ENCODE measurements at places on chromosomes 1 and 21.

DNA sequence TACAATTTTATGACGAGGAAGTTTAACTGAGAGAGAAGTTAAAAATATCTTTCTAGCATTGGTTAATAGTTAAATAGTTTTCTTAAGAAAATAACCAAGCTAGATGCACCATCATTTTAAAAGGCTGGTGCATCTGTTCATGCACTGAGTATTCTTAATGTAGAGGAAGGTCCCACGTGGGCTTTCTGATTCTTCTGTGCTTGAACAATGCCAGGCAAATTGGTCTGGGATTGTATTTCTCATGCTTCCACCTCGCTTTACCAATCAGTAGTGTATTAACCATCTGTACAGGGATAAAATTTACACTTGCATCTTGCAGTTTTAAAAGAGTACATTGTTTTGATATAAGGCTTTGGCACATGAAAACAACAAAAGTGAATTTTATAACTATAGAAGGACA, 47.4 kb upstream of the MTF2 start:
- no peak for DNase-seq

- no peak for DNase-seq
Observed at GRCh38 chr1:175385316-175385715, 192.7 kb upstream of the KIAA0040 start.

DNA sequence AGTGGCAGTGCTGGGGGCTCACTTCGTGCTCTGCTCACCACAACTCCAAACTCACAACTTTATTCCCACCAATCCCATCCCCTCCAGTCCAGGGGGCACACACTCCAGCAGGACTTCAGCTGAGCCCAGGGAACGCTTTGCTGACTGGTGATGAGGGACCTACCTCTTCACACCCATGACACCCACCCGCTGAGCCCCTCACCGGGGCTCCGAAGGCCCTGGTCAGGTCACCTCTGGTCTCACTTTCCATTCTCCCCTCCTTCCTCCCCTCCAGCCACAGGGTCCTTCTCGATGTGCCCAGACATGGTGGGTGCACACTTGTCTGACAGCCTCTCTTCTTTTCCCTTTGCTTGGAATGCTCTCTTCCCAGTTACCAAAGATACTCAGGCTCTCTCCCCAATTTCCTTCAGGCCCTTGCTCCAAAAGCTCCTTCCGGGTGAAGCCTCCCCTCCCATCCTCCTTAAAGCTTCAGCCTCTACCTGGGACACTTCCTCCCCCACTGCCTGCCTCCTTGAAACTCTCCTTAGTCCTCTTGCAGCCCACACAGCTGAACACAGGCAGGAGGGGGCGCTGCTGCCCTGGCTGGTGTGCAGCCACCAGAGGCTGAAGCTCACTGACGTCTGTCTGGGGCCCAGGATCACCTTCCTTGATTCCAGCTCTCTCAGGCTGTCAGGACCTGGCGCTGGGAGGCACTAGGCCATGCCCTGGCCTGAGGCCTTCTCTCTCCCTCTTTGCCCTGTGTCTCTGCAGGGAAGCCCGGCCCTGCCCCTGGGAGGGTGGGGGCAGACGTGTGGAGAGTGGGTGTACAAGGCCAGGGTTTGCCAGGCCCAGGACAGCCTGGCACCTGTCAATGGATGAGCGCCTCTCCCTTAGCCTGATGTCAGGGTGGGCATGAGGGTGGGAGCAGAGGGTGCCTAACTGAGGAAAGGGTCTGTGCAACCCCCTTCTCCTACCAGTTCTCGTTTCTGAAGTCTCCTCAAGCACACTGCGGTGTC, 1.6 kb downstream of the KCNE1 start:
- DNase-seq, result peak; percentile 46

DNA sequence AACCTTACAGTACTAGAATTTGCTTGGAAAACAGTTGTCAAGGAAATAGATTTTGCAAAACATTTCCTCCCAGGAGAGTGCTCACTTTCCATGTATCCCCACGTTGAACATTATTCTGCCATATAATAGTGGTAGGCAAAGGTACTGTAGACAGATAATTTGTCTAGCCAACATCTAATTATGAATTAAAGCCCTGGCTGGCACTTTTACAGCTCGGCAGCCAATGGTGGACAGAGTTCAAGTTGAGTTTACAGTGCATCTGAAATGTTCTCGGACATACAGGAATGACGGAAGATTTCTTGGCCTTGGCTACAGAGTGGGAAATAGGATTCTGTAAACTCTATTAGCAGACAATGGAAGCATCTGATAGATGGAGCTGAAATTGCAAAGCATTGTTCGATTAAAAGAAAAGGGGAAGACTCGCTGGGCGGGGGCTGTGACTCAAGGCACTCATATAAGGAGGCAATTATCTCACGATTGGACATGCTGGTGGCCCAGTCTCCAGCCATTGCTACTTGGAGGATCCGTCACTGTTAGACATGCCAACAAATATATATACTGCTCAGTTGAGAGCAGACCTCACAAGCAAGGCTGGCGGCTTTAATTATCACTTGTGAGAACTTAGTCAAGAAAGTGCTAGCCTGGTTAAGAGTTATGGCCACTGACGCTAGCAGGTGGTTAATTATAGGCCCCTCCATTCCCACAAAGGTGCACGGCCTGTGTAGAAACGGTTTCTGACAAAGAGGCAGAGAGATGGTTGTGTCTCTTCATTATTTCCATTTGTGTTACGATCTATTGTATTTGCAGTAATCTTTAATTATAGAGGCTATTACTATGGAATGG, 48.0 kb downstream of the MAN1C1 start:
- DNase-seq, result no peak

DNA sequence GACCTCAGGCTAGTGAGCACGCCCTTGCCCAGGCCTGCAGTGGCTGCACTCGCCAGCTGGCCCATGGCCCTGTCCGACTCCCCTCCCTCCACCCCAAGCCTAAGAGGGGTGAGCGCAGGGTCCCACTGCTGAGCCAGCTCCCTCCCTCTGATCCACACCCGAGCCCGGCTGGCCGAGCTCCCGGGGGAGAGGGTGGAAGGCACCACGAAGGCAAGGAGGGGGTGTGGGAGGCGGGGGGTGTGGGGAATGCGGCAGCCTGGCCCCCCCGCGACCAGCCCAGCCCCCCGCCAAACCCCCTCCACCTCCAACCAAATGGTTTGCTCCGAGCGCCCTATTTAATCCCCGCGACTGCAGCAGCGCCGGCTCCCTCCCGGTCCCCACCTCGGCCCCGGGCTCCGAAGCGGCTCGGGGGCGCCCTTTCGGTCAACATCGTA, at the start of gene CADM3:
Gene CADM3 (plus strand): TSS at position 362 of the 434 bp plus-strand sequence. CDS start 151 bp downstream, outside the sequence.
- DNase-seq, result no peak

DNA sequence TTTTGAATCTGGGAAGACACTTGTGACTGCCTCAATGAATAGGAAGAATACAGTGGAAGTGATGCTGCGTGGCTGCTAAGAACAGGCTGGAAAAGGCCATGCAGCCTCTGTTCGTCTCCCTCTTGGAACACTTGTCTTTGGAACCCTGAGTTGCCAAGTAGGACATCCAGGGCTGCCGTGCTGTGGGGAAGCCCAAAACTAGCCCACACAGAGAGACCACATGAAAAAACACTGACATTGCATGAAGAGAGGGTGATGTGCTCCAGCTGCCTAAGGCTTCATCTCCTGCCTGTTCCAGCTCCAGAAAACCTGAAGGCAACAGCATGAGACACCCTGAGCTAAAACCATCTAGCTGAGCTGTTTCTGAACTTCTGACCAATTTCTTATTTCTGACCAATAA, 61.1 kb upstream of the GNG4 start:
- DNase-seq, result no peak

GRCh38 chr1:101507547-101507971, 270.7 kb downstream of the S1PR1 start:
- DNase-seq, result no peak

DNA sequence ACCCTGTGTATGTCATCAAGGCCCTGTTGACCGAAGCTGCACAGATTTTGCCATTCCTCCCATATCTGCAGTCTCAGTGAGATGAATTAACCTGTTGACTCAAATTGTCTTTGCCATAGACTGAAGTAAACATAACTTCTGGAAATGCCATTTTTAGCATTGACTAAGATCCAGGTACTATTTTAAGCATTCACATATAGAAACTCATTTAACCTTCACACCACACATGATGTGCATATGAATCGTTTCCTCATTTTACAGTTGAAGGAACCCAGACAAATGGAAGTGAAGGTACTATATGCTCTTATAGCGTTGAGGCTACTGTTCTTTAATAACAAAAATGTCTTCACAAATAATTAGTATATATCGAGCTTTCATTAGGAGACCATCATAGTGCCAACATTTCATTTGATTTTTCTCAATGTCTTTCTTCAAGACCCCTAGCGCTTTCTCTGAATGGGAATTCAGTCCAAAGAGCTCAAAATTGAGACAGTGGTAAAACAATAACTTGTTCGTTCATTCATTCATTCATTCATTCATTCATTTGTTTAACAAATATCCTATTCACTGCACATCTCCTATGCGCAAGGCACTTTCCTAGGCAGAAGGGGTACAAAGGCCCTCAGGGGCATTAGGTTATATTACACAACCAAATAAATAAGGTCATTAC, 444.7 kb downstream of the ADGRL2 start:
- no peak for DNase-seq

GRCh38 chr1:109185990-109186732, 27.6 kb upstream of the SARS1 start:
- DNase-seq, result no peak

GRCh38 chr1:11031624-11032262, 15.3 kb downstream of the MASP2 start:
- no peak for DNase-seq

GRCh38 chr1:27633640-27634176, 1.3 kb downstream of the FGR start:
- DNase-seq, result no peak

DNA sequence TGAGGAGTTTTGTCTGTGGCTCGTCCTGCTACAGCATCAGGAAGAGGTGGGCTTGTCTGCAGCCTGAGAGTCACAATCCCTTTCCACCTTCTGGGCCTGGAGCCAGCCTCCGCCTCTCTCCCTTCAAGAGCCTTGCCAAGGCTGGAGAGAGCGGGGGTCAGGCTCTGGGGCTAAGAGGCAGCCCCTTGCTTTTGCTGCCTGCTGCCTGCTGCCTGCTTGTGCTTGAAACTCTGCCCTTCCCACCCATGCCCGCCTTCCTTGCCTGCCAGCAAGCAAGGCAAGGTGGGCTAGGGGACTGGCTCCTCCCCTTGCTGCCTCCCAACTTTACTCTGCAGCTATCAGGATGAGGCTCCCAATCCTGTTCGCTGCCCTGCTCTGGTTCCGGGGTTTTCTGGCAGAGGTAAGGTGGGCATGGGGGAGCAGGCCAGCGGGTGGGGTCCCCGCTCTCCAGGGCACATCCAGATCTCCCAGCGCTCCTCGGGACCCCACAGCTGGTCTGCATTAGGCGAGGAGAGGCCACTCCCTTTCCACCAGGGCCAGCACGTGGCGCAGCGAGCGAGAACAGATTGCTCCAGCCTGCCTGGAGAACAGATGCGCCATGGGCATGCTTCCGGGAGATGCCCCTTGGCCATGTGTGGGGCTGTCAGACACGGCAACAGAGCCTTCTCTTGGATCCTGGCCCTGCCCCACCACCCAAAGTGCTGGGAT, 7.5 kb upstream of the PTPN7 start:
- peak; percentile 50 for DNase-seq

DNA sequence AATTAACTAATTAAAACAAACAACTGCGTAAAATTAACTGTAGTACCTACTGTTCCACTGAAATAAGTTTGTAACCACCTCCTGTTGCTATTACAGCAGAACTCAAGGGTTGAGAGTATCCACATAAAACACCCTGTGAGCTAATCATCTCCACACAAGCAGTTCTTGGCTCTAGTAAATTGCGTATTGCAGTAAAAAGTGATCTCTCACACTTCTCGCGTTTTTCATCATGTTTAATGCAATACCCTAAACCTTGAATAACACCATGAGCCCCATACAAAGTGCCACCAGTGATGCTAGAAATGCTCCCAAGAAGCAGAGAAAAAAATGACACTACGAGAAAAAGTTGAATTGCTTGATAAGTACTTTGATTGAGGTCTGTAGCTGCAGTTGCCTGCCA, 29.3 kb upstream of the CEP350 start:
- no peak for DNase-seq

- no peak for DNase-seq
Observed at GRCh38 chr1:108327534-108328466, 83.9 kb upstream of the NBPF4 start.

GRCh38 chr1:210696709-210697108, 368.0 kb downstream of the HHAT start:
- no peak for DNase-seq

DNA sequence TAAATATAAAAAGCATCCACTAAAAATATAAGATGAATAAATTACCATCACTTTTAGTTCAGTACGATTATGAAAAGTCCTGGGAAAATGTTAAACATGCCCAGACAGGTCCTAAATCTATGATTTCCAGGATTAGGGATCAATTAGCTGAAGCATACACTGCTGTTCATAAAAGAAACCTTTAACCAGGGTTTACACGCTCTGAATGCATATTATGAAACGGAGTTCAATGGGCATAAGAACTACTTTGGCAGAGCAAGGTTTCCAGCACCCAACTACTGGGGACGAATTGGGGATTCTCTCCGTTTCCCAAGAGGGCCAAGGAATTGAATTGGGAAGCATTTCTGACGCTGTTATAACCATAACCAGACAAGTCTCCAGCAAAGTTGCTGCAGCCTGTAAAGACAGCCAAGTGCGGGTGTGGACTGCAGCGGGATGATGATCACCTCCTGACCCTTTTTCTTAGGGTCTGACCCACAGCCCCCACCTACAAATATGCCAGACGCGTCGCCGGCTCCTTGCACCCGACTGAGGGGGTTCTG, 1.6 kb downstream of the SLC30A1 start:
- no peak for DNase-seq

GRCh38 chr1:81549588-81550127, 251.1 kb upstream of the ADGRL2 start:
- DNase-seq, result peak; percentile 12

DNA sequence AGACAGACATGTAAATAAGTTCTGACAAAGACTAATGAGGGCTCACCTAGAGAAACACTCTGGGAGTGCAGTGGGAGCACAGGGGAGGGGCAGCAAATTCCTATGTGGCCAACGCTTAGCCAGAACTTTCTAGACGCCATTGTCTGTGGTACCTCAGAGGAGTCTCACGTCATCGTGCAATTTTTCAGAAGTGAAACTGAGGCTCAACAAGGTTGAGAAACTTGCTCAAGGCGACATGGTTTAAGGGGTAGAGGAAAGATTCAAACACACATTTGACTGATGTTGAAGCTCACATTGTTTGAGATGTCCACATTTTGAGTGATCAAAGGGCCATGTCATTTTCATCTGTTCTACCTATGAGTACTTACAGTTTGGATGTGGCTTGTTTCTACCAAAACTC, 152.6 kb upstream of the LMO4 start:
- DNase-seq, result no peak

- no peak for DNase-seq
Observed at GRCh38 chr1:205748403-205749233, 1.4 kb downstream of the NUCKS1 start.

DNA sequence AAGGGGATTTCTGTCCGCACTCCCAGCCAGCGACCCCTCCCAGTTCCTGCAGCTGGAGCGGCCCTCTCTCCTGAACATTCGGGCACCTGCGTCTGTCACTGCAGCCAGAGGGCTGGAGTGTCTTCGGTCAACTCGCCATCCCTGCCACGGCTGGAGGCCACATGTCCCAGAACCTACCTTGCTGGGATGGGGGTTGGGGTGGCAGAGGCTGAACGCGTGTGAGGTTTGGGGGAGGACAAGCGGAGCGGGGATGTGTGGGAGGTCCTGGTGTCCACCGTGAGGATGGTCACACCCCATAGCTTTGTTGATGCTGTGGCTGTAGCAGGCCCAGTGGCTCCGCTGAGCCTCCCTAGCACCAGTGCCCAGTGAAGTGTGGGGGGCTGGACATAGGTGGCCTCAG, 14.8 kb upstream of the C1orf174 start:
- no peak for DNase-seq

GRCh38 chr1:184696403-184696802, 58.3 kb downstream of the EDEM3 start:
- no peak for DNase-seq

GRCh38 chr1:248786156-248786555, 30.6 kb upstream of the LYPD8 start:
- DNase-seq, result no peak
